Left lobe of liver (tissue), 2 donors: ENCODE measurements at places on chromosomes 2 and 18. TPM values are rescaled to one million over a fixed set of nuclear protein-coding genes. Genes with fewer than 3 reads are reported as not detected.

The ANKRD30B gene
- total RNA-seq: not detected

The OLA1 gene
- 20.0 TPM for total RNA-seq

The ANKRD53 gene
- 0.35 TPM for total RNA-seq

The EVX2 gene
- total RNA-seq: not detected

The REG3G gene
- total RNA-seq: 0.53 TPM

The ICA1L gene
- total RNA-seq: 0.63 TPM

The PGAP1 gene
- 2.6 TPM for total RNA-seq

The AQP12A gene
- total RNA-seq: not detected

The AGXT gene
- 1,805 TPM for total RNA-seq

The CD207 gene
- total RNA-seq: not detected

DNA sequence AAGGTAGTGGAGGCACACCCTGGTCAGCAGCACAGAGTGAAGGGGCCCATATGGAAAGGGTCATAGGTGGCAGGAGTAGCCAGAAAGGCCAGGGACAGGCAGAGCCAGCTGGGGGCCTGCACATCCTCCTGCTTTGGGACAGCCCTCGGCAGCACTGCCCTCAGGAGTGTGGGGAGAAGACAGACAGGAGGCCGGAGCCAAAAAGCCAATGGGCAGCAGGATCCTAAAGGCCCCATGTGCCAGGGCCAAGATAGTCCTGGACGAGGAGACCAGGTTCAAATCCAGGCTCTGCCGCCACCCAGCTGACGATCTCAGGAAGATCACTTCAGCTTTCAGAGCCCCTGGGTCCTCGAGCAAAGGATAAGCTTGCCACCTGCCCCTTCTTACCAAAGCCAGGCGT is 220.1 kb downstream of the TMEM163 start:
- DNase-seq: no peak

GRCh38 chr2:184413221-184413620 is 185.1 kb upstream of the ZNF804A start:
- DNase-seq: no peak

GRCh38 chr2:158239271-158239670 is 137.6 kb downstream of the UPP2 start:
- DNase-seq: no peak

GRCh38 chr18:778194-778927 is 33.7 kb downstream of the YES1 start:
- no peak for DNase-seq

DNA sequence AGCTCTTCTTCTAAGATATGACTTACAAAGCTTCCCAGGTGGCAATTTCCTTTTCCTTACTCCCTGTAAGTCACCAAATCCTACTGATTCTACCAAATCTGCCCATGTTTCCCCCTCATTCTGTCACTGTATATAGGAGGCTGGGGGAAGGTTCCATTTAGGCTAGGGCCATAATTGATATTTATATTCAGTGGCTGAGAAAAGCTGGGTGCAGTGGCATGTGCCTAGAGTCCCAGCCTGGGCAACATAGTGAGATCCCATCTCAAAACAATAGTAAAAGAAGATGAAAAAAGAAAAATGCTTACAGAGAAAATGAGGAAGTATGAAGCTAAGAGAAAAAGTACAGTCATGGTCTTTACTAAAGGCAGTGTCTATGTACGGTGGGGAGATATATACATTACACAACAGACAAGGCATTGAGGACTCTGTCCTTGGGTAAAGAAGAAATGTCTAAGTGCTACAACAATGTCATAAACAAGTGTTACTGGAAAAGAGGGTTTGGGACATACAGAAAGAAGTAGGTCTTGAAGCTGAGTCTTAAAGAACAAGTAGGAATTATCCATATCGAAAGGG is 4.8 kb downstream of the CWC22 start:
- no peak for DNase-seq

GRCh38 chr18:77063260-77063659 is 69.3 kb downstream of the MBP start:
- no peak for DNase-seq

- DNase-seq: no peak
These were observed 90.4 kb downstream of the SESTD1 start for GRCh38 chr2:179174240-179174639.

- DNase-seq: no peak
These were observed 3.1 kb downstream of the CCL20 start for GRCh38 chr2:227816507-227817294.

DNA sequence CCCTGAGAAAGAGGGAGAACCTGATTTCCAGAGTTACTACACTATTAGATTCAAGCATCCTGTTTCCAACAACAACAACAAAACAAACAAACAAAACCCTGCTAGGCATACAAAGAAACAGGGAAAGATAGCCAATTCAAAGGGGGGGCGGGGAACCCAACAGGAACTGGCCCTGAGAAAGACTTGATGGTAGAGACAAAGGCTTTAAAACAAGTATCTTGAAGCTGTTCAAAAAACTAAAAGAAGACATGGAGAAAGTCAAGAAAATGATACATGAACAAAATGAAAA is 147.1 kb downstream of the THADA start:
- DNase-seq: no peak

DNA sequence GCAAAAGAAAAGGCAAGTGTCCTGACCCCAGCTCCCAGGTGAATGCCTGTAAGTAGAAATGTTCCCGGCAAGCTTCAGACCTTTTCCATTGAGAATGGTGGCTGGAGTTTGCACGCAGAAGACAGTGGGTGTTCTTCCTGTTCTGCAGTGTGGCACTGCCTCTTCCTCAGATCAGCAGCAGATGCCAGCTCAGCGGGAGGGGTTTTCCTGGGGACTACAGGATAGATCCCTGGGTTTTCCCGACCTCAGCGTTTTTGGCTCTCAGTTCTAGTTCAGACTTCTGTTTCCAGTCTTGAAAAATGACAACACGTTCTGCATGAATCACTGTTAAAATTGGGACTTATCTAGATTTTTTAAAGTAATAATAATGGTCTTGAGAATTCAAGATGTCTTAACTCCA is 39.2 kb downstream of the GRHL1 start:
- DNase-seq: no peak

DNA sequence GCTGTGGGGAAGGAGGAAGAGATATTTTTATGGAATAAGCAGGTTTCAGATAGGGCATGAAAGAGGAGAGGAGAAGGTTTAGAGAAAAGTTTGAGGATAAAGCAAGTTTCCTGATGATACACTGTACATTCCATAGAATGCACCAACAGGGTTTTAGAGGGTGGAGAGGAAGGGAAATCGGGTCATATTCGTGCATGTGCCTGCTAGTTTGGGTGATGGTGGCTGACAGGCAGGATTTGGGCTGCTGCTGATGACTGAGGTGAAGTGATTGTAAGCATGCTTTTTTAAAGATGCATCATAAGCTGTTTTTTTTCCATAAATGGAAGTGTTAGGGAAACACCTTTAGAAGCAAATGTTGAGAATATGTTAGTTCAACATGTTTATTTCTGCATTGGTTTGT is 68.8 kb downstream of the PMAIP1 start:
- no peak for DNase-seq

DNA sequence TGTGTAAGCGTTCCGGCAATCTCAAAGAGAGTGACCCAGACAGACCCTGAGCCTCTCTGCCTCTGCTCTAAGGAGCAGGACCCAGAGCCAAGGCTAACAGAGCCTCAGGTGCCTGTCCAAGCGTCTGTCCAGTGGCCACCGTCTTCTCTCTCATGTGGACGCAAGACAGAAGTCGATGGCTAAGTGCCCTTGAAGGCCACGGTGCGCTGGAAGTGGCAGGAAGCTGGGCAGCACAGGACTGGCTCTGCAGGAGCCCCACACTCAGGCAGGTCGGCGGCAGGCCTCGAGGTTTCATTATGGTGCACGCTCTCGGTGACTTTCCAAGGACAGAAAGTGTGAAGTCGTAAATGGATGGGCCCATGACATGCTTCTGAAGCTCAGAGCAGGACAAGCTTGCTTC is 49.1 kb downstream of the HDAC4 start:
- DNase-seq: no peak

- no peak for DNase-seq
These were observed 42.7 kb downstream of the ODC1 start for GRCh38 chr2:10405448-10405847.

DNA sequence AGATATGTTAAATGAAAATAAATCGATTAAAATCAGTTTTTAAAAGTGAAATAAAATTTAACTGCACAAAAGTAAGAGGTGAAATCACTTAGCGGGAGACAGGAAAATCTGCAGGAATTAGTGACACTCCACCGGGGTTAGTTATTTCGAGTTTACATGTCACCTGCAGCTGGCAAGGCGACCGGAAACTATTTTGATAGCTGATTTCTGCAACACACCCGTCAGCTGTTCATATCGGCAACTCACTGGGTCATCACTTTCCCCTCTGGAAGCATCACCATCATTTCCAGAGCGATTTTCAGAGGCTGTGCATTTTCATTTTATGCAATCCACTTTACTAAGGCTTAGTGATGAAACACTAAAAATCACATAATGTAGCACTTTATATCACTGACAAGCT is 52.9 kb downstream of the PXDN start:
- peak; percentile 32 for DNase-seq

GRCh38 chr2:169275696-169276444 is 86.5 kb downstream of the LRP2 start:
- no peak for DNase-seq

DNA sequence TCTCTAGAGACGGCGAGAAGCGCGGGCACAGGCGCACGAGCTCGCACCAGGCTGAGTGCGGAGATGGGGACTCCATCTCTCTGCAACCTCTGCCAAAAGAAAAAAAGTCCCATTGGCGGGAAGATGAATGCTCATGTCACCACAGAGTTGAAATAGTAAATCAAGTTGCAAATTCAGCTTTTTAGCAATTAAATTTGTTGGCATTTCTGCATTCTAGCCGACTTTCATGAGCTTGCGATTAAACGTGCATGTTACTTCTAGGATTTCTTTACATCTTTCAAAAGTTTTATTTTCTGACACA is 588 bp downstream of the CHAC2 start:
- DNase-seq: no peak

DNA sequence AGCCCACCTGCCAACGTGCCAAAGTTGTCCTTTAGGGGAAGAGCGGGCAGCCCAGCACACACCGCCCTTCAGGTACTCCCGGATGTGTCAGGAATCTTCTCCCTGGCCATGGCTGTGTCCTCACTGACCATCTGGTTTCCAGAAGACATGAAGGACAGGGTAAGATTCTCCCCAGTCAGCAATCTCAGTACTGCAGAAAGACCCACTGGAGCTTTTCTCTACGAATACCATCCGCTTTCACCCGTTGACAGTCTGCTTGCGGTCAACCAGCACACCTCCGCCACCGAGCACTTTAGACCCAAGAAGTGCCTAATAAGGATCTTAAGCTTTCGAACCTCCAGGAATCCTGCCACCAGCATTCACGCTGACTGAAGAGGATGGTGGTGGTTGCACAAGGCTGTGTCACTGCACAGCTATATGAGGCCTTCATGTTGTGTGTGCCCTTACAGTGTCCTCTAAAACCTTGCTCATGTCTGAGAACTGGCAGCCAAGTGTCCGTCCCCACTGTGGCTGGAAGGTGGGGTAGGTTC is 42.7 kb upstream of the ITM2C start:
- no peak for DNase-seq

GRCh38 chr2:227415538-227416424 is 28.0 kb upstream of the SCYGR1 start:
- no peak for DNase-seq

- DNase-seq: no peak
These were observed 4.7 kb upstream of the KCNE4 start for GRCh38 chr2:223047260-223047761.

DNA sequence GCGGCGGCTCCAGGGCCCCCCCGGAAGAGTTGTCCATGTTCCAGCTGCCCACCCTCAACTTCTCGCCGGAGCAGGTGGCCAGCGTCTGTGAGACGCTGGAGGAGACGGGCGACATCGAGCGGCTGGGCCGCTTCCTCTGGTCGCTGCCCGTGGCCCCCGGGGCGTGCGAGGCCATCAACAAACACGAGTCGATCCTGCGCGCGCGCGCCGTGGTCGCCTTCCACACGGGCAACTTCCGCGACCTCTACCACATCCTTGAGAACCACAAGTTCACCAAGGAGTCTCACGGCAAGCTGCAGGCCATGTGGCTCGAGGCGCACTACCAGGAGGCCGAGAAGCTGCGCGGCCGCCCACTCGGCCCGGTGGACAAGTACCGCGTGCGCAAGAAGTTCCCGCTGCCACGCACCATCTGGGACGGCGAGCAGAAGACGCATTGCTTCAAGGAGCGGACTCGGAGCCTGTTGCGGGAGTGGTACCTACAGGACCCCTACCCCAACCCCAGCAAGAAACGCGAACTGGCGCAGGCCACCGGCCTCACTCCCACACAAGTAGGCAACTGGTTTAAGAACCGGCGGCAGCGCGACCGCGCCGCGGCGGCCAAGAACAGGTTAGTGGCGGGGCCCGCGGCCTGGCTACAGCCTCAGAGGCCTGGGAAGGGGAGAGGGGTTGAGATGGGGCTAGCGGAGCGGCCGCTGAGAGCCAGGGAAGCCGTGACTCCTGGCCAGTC is 965 bp downstream of the SIX3 start:
- no peak for DNase-seq

DNA sequence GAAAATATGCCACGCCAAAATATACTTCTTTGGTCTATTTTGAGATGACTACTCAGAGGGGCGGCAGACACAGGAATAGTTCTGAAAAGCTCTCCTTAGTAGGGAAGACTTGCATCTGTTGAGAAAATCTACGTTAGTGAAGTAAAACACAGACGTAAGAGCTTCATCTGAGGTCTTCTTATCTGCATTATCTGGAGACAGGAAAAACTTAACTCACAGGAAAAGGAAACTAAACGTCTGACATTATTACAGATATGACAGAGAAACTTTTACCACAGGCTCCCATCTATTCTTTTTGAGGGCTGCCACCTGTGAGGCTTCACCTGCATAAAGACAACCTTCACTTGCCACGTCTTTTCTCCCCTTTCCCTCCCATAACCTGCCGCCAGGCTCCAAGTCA is 1295.7 kb downstream of the LRP1B start:
- no peak for DNase-seq

GRCh38 chr2:111055735-111056134 is 65.0 kb upstream of the BCL2L11 start:
- no peak for DNase-seq

DNA sequence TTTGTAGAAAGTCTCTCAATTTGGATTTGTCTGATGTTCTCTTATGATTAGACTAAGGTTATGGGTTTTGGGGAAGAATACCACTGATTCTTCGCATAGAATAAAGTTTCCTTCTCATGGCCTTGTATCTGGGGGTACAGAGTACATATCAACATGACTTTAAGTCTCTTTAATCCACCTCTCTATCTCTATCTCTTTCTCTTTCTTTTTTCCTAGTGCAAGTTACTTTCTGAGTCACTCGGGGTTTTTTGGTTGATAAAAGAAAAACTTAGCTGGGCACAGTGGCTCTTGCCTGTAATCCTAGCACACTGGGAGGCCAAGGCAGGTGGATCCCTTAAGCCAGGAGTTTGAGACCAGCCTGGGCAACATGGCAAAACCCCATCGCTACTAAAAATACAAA is 100.1 kb upstream of the MAP4K3 start:
- no peak for DNase-seq
